ENCODE measurements at places on chromosomes 6 and 20.

- H3K4me3 ChIP-seq = no peak overlapping the region
- H3K27me3 ChIP-seq = peaks cover 6% of the 10 kb centered on the region
- no peak for DNase-seq
Observed at GRCh38 chr6:26270486-26270861, 94.5 kb upstream of the BTN3A2 start.

- DNase-seq = no peak
- H3K27me3 ChIP-seq = peaks cover 32% of the 10 kb centered on the region
- H3K4me1 ChIP-seq = peaks cover 19% of the 10 kb centered on the region
Observed at GRCh38 chr20:54263116-54263690, 55.3 kb downstream of the PFDN4 start.

DNA sequence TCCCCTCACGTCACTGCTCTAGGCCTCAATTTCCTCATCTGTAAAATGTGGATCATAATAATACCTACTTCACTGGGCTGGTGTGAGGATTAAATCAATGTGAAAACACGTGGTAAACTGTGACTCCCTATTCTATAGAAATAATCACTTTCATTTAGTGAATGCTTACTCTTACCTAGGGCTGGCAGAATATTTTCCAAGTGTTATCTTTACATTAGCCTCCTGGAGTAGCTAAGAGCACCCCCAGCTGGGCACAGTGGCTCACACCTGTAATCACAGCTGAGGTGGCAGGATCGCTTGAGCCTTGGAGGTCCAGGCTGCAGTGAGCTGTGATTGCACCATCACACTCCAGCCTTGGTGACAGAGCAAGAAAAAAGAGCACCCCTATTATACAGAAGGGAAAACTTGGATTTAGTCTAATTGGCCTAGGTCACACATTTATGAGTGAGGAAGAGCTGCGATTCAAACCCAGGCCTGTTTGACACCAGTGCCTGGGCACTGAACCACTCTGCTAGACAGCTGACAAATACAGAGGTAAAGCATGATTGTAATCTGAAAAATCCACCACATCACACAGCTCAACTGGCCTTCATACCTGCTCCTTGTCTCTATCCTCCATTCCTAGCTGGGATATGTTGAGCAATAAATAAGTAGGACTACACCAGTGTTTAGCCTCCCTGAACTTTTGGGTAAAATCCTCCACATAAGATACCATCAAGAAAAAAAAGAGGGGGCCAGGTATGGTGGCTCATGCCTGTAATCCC, 1.4 kb upstream of the SNTA1 start:
- peaks cover 22% of the 10 kb centered on the region for H3K4me1 ChIP-seq
- H3K36me3 ChIP-seq = no peaks in the 10 kb centered on the region
- peak overlapping the region; percentile 83 for H3K27ac ChIP-seq
- H3K4me3 ChIP-seq = peak overlapping the region; percentile 85

- no peaks in the 10 kb centered on the region for H3K4me1 ChIP-seq
- DNase-seq = no peak
- no peak overlapping the region for H3K27ac ChIP-seq
- no peaks in the 10 kb centered on the region for H3K27me3 ChIP-seq
Observed at GRCh38 chr6:34729631-34730470, 27.5 kb upstream of the SNRPC start.

DNA sequence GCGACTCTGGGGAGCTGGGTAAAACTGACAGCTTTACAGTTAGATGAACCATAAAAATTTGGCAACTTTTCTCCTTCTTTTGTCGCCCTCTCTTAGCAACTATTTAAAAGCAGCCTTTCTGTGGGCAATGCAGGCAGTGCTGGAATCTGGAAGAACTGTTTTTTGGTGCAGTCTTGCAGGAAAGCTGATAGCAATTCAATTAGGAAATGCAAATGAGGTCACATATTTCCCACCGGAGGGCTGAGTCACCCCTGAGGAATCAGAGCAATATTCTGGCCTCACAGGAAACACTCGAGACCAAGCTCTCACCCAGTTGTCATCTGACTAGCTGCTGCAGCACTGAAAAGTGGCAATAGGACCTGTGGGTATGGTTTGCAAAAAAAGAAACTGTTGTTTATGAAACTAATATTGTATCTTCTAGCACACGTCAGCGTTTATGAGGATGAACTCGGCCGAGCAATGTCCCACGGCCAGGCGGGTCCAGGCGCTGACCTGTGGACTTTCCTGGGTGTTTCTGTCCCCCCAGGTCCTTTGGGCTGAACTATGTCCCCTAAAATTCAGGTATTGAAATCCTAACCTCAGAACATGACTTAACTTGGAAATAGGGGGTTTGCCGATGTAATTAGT, 312.3 kb downstream of the TAF4 start:
- no peaks in the 10 kb centered on the region for H3K36me3 ChIP-seq
- H3K4me1 ChIP-seq = no peaks in the 10 kb centered on the region
- H3K4me3 ChIP-seq = no peak overlapping the region
- H3K27ac ChIP-seq = no peak overlapping the region
- no peaks in the 10 kb centered on the region for H3K27me3 ChIP-seq
- no peak for DNase-seq

GRCh38 chr6:28657769-28658465, 132.2 kb downstream of the GPX5 start:
- DNase-seq = peak; percentile 55
- peak overlapping the region; percentile 77 for H3K4me3 ChIP-seq

- peaks cover 14% of the 10 kb centered on the region for H3K4me1 ChIP-seq
- no peaks in the 10 kb centered on the region for H3K36me3 ChIP-seq
- DNase-seq = no peak
- no peak overlapping the region for H3K27ac ChIP-seq
- H3K27me3 ChIP-seq = peaks cover 35% of the 10 kb centered on the region
- H3K4me3 ChIP-seq = no peak overlapping the region
Observed at GRCh38 chr6:112281821-112282615, 27.7 kb upstream of the LAMA4 start.

All from activated naive CD8-positive, alpha-beta T cell treated with anti-CD3 and anti-CD28 coated beads for 36 hours (primary cell).